NCI-H1436 treated with DMSO at 0.1 percent for 48 hours (cell line): ENCODE measurements at places on chromosomes 3 and 15.

DNA sequence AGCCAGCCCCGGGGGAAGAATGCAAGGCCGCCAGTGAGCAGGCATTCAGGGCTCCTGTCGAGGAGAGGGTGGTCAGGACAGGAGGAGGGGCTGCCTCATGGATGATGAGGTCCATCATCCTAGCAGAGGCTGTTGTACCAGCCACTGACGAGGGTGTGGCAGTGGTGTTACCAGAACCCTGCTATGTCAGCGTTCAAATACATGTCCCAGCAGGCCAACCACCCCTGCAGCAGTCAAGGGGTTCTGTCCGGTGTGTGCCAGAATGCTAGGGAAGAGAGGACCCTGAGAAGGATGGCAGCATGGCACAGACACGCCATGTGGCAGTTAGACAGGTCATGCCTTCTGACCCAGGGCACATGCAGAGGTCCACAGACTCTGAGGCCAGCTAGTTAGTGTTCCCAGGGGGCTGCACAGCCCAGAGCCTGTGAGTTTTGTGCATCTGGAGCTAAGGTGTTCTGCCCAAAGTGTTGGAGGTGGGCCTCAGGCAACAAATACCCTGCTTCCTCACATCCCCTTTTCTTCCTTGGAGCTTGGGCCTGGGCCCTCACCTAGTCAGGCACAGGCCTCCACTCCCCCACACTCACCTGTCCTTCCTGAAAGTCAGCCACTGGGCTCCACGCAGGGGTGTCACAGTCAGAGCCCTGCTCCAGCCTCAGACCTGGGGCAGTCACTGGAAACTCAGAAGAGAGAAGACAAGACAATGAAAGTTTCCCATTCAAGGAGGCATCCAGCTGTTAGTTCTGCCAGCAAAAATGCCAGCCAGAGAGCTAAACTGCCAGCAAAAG lies 7.8 kb downstream of the PAK6 start:
- DNase-seq = no peak

- no peak for DNase-seq
Observed at GRCh38 chr3:9721015-9721699, 10.4 kb upstream of the BRPF1 start.

DNA sequence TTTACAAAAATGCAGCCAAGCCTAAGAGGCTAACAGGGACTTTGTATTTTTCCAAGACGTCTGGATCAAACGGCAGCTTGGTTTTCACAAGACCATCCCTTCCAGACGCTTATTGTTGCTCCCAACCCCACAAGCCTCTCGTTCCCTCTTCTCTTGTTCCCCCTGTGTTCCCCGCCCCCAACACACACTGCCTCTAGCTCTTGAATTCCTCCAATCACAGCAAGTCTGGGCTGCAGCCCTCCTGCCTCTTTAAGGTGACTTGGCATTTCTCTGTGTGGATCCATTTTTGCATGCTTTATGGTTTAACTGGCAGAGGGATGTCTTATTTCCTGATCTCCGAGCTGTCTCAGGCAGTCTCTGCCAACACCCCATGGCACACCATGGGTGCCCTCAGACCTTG lies 182.2 kb downstream of the ABHD5 start:
- DNase-seq = no peak

GRCh38 chr3:136604961-136605360 lies 147.2 kb downstream of the STAG1 start:
- no peak for DNase-seq

GRCh38 chr15:43067717-43068461 lies 37.9 kb downstream of the UBR1 start:
- no peak for DNase-seq

GRCh38 chr3:95750097-95750496 lies 1064.3 kb upstream of the EPHA6 start:
- DNase-seq = no peak

GRCh38 chr15:98648654-98649471 lies 524 bp downstream of the IGF1R start:
- DNase-seq = no peak

DNA sequence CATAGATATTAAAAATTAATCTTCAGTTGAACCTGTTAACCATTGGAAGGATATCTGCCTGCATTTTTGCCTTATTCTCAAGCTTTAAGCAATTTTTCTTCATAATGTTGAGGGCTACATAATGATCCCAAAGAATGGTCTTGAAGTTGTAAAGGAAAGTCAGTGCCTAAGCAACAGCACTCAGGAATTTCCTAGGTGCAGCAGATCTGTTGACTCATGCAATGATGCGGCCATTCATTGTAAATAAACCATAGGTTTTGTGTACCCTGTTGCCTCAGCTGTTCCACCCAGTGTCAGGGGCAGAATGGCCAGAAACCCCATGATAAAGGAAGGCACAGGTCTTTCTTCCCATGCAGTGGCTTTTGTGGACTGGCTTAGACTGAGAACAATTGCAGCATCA lies 78.4 kb upstream of the TRIM42 start:
- DNase-seq = no peak

- DNase-seq = no peak
Observed at GRCh38 chr3:193780810-193781478, 187.9 kb downstream of the OPA1 start.

DNA sequence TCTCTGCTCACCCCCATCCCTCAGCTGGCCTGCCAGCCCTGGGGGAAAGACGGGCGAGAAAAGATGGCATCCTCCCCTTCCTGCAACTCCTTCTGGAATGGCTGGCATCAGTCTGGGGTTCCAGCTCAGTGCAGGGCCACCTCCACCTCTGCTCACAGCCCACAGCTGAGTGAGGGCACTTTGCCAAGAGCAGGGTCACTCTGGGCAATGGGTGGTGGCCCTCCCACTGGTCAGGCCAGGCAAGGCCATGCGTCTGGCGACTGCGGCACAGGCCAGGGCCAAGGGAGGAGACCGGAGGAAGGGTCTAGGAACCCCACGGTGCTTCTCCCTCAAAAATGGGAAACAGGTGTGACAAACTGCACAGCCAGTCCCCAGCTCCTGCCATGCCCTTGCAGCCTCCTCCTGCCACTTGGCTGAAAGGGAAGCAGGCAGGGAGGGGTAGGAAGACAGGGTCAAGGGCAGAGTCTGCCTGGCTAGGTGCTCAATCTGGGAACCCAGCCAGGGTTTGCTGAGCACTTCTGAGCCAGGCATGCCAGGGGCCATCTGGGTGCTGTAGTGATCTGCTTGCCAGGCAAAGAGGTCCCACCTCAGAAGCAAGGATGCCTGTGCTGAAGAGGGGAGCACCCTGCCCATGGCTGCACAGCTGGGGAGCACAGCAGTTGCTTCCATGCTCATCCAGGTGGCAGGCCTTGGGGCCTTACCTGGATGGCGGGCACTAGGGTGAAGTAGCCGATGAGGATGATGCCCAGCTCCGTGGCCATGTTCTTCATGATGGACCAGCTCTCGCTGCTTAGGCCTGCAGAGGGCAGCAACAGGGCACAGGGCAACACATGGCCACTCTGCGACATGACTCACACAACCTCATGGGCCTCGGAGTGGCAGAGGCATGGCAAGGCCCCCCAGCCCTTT lies 41.2 kb downstream of the PTPN23 start:
- no peak for DNase-seq

DNA sequence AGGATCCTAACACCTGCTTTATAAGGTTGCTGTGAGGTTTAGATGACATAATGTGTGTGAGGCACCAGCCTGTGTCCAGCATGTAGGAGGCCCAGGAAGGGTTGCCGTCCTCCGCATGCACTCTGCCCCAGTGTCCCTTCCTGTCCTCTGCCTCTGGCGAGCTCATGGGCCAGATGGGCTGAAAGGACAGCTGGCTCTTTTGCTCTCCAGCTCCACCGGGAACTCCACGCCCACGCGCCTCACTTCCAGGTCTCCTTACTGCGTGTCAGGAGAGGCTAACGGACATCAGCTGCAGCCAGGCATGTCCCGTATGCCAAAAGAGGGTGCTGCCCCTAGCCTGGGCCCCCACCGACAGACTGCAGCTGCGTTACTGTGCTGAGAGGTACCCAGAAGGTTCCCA lies 12.2 kb downstream of the MUC20 start:
- no peak for DNase-seq

DNA sequence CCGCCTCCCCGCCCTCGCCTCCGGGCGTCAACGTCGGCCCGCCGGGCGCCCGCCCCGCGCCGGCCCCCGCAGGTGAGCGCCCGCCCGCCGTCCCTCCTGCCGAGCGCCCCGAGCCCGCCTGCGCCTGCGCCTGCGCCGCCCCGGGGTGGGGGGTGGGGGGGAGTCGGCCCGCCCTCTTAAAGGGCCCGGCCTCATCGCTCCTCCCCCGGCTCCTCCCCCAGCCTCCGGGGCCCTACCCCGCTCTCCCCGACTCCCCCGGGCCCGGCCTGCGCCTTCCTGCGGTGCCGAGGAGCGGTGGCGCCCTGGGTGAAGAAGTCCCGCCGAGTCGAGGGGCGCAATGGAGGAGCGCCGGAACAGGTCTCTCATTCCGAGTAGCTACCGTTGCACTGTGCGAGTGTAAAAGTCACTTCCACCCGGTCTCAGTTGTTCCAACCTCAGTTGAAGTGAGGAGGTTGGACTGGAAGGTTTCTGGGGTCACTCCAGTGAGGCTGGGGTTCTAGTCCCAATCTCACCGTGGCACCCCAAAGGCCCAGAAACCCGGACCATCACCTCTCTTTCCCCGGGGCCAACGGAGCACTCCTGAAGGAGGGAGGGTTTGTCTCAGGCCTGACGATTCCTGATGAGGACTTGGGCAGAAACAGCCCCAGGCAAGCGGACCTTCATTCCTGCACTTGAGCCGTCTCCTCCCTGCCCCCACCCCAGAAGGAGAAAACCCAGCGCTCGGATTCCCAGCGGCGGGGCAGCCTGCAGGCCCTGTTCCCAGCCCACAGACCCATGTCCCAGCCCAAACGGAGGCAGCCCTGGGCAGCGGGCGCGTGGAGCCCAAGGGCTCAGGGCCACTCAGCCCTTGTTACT lies 1.5 kb upstream of the TNK2 start:
- peak; percentile 37 for DNase-seq

- no peak for DNase-seq
Observed at GRCh38 chr3:114308830-114309229, 15.0 kb downstream of the TIGIT start.

DNA sequence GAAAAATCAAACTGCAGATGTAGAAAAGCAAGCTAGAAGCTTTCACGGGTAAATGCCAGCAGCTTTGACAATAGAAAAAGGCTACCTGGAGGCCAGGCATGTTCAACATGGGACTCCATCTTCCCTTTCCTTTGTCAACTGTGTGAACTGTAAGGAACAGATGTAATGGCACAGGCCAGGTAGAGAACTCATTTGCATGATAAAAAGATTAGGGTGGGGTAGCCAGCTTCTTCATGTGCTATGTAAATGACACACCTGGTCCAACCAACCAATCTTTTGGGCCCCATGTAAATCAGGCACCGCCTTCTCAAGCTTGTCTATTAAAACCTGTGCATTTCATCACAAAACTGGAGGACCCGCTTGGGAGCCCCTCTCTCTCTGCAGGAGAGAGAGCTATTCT lies 686.5 kb upstream of the GOLIM4 start:
- no peak for DNase-seq

- DNase-seq = no peak
Observed at GRCh38 chr3:170414202-170414663, 4.4 kb upstream of the CLDN11 start.

DNA sequence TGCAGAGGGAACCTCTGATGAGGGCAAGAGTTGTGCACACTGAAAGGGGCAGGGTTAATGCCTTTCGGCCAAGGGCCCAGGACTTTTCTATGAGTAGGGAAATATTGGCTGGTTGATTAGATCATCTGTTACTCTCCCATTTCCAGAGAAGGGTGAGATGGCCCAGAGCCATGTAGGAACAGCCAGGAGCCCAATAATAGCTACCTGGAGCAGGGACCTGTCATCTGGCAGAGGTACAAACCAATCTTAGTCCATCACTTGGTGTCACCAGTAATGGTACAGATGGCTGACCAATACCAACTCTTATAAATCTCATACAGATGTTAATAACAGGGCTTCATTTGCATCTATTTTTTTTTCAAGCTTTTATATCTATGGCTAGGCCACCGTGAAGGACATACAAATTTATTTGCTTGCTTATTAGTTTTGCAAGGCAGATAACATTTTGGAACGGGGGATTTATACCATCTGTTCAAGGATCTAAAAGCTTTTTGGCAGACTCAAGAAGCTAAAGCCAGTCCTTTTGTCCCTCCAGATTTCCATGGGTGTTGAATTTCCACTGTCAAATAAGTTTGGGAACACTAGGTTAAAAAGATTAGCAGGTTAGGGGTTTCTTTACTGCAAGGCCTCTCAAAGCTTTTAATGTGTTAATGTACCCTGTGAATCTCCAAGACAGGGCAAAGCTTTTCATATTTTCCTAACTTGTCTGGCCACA lies 79.3 kb downstream of the TNIK start:
- no peak for DNase-seq

DNA sequence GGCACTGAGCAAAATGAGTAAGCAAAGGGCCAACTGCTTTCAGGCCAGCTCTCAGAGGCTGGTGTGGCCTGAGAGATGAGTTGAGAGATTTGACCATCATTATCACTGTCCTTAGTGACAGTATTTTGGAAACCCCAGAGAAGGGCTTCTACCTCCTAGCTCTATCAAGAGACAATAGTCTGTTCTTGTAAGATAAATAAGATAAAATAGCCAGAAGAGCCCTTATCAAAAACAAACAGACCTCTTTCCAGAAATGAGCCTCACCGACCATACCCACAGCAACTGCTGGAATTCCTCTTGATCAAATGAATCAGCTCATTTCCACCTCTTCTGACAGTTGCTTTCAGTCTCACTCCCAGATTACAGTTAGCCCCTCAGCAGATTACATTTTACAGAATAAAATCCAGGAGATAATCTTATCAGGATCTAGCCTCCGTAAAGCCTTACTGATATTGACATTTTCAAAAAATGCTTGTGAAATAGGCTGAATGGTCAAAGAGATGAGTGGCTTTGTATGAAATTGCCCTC lies 4.5 kb downstream of the HDC start:
- DNase-seq = no peak

- no peak for DNase-seq
Observed at GRCh38 chr15:48924528-48925393, 39.0 kb downstream of the SHC4 start.

- DNase-seq = no peak
Observed at GRCh38 chr3:122681974-122682409, 1.4 kb downstream of the PARP14 start.

DNA sequence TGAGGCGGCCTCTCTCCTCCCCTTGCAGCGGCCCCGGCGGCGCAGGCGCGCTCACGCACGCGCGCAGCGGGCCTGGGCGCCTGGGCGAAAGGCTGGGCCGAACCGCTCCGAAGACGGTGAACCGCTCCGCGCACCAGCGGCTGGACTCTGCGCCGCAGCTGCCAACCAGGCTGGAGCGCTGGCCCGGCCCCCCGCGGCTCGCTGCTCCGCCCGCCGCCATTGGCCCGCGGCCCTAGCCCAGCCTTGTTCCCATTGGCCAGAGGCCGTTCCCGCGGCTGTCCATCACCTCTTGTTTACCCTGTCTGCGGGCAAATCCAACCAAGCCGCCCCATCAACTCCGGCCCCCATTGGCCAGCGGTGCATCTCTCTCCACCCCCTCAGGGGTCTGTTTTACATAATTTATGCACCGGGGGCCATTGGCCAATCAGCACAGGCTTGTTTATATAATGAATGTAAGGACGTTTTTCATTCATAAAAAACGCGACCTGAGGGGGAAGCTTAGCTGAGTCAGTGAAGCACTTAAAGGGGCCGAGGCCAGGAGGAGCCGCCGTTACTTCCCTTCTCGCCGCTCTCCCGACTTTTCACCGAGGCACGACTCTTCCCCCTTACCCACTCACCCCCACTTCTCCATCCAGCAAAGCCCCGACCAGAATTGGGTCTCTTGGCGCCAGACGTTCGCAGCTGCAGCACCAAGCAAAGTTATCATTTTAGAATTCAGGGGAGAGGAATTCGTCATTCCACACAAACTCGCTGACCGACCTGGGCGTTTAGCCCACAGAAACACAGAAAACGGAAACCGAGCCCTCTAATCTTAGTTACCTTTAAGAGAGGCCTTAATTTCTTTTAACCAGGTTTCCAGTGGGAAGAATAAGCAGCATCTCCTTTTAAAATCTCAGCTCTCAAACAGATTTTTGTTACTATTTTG lies at the start of gene ETV5:
TSS of gene ETV5 (minus strand) at position 149 of the 925 bp plus-strand sequence. CDS start 3,221 bp downstream, outside the sequence.
- DNase-seq = peak; percentile 99
